ENCODE measurements at places on chromosomes 7 and 10.

GRCh38 chr7:44959433-44959951 lies 19.3 kb downstream of the MYO1G start:
- no peak for DNase-seq

DNA sequence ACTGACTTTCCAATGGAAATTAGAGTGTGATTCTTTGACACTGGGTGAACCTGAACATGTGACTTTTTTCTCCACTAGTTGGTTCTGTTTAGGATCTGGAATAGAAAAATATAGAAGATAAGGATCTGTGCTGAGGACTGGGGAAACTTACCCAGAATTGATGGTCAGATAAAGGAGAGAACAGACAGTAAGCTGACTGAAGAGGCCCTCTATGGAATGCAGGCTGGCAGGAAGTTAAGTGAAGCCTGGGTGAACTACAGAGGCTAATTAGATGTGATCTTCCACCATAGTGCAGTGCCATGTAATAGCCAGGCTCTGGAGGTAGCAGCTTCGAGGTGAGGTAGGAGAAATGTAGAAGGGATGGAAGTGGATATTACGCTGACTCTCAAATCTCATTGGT lies 455.3 kb downstream of the PLXDC2 start:
- DNase-seq: no peak

DNA sequence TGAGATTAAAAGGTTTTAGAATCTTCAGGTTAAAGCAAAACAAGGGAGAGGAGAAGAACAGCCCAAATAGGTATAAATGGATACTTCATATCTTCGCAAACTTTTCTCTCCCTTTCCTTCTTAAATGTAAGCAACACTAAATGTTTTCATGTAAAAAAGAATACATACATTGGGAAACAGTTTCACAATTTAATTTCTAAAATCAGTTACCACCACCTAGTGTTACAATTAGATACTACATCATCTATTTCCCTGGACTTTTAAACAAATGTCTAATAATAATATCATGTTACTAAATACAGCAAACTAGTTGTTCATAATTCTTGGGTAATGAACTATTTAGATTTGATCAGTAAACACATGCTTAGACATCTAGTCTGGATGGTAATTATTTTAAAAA lies 35.8 kb downstream of the MINDY3 start:
- no peak for DNase-seq

GRCh38 chr7:15848901-15849300 lies 162.4 kb upstream of the MEOX2 start:
- DNase-seq: no peak

- no peak for DNase-seq
Observed at GRCh38 chr7:102261451-102261850, 25.2 kb upstream of the SH2B2 start.

DNA sequence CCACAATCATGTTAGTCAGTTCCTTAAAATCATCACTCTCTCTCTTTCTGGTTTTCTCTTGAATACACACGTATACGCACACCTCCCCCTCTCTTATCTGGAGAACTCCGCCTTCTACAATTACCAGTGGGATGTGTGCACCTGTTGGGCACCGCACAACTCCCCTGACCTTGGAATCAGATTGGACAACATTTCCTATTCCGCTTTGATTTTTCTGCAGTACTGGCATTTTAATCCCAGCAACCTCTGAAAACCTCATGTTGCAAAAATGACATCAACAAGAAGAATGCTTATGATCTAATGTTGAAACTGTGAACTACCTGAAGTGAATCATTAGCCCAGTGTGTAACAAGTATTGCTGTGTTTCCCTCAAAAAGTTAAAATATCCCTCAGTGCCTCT lies 109.6 kb downstream of the KIAA1217 start:
- DNase-seq: no peak

DNA sequence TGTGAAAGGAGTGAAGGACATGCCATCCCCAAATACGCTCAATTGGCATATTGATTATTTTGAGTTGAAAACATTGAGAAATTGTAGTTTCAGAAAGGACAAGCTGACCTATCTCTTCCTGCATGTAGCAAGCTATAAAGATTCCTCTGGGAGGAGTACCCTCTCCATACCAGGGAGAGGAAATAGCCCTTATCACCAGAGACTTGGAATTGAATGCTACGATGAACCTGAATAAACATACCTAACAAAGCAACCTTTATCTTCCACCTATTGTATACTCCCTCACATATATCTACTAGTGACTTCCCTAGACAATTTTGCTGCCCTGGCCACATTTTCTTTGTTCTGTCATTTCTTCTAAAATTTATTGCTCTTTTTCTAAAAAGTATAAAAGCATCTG lies 150.2 kb upstream of the EEPD1 start:
- no peak for DNase-seq

DNA sequence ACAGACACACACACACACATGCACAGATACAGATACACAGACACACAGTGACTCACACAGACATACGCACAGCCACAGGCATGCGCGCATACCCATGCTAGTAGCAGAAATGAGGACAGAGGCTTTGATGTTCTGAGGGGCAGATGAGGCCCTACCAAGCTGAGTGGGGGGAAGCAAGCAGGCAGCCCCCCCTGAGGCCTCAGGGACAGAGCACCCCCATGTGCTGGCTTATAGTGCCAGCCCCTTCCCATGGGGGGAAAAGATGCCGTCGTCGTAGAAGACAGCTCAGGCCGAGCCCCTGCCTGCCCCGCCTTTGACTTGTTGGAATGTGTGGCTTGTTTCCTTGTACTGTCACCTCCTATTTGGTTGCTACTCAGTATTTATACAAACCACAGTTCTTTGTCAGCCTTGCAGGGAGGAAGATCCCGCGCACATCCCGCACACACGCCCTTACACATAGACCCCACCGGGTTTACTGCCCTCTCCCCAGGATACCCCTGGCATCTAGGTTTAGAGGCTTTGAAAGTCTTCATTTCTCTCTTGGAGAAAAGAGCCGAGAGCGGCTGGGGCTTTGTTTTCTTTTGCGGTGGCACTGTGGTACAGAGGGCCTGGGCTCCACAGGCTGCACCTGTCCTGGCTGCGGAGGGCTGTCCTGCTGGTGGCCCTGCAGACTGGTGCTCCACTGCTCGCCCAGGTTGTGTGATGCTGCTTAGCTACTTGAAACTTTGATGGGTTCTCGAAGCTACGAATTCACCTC lies 112.5 kb downstream of the DOCK1 start:
- DNase-seq: no peak

- no peak for DNase-seq
Observed at GRCh38 chr10:5858811-5859210, 30.9 kb downstream of the ANKRD16 start.

DNA sequence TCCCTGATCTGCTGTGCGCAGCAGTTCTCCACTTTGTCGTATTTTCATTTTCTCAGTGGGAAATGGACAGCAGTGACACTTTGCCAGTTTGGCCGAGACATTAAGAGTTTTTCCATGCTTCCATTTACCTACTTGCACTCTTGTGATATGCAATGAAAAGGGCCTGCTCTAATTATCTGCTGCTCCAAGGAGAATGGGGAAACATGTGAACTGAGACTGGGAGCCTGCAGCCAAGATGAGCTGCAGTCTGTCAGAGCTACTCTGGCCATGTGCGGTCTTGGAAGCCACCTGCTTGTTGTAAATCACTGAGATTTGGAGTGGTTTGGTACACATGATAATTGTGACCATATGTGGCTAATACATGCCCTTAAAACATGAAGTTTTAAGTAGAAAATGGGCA lies 586.6 kb upstream of the POT1 start:
- DNase-seq: peak; percentile 65

DNA sequence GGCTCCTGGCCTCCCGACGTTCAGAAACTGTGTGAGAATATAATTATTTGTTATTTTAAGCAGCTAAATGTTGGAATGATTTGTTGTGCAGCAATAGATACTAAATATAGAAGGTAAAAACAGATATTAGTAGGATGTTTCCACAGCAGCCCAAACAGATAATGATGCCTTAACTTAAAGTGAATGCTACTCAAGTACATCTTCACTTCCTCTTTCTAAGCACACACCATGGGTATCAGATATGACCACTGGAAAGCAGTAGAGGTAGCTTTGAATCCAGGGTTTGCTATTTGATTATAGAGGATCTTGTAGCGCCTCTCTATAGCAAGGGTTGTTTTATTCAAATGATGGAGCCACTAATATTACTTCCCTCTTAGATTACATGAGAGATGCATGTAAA lies 38.2 kb upstream of the BET1 start:
- DNase-seq: no peak

DNA sequence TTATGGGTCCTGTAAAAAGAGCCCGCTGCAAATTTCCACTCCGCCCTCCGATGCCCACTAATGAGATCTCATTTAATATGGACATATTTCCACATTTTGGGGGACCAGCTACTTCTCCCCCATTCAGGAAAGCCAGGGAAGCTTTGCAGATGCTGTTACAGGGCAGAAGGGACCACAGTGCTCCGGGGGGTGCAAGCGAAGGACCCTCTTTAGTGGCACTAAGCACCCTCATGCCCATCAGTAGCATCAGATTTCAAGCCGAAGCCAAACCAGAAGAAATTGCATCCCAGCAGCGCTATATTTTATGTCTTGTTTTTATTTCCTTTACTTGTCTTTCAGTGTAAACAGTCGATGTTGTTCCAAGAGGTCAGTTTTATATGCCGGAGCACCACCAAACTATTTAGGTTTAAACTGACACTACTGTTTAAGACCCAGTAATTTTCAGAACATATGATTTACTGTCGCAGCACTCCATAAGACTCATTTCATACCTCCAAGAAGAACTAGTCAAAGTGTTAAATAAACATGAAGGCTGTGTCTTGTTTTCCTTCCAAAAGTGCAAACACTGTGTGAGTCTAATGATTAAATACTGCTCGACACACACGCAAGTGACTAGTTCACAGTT lies 122.2 kb upstream of the MGMT start:
- DNase-seq: no peak

DNA sequence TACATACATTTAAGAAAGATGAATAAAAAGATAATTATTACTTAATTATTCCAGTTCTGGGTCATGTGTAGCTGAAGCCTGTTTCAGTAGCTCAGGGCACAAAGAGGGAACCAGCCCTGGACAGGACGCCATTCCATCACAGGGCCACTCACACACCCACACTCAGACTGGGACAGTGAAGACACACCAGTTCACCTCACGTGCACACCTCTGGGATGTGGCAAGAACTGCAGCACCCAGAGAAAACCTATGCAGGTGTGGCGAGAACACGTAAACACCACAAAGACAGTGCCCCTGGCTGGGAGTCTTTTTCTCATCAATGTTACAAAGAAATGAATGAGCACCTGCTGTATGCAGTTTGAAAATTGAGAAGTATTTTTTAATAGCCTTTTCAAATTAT lies 1.6 kb upstream of the IDI1 start:
- no peak for DNase-seq
